Pancreas (tissue), 10 donors: ENCODE measurements at places on chromosomes 4 and X. TPM values are rescaled to one million over a fixed set of nuclear protein-coding genes. Genes with fewer than 3 reads are reported as not detected.

DNA sequence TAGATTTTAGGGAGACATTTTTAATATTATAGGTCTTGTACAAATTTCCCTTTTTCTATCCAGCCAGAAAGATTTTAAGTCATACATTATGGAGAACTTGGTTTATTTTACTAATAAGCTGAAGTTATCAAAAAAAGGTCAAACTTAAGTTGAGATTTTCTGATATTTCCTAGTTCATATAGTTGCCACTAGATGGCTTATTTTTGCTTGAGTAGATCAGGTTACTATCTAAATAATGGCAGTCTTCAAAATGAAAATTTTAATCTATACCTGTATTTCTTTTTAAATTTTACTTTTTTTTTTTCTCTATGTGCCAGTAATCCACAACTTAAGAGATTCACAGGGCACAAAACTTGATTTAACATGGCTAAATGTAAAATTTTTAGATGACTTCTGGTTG, 52.3 kb downstream of the USP9X start:
- no peak for DNase-seq
- H3K27me3 ChIP-seq: no peaks in the 10 kb centered on the region
- no peaks in the 10 kb centered on the region for H3K36me3 ChIP-seq
- no peak overlapping the region for H3K27ac ChIP-seq
- no peaks in the 10 kb centered on the region for H3K4me1 ChIP-seq
- H3K4me3 ChIP-seq: no peak overlapping the region

DNA sequence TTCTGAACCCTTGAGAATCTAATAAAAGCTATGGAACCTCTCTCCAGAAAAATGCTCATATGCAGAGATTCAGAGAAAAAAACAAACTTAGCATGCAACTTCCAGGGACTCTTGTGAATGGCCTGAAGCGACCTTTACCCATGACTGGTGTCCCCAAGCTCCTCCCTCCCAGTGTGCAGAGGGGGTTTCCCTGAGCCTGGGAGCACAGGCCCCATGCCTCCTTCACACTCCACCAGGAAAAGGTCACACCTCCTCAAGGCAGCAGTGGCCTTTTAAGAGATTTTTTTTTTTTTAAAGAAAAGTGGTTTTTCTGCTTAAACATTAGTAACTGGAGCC, 13.3 kb upstream of the UBA6 start:
- H3K27me3 ChIP-seq: no peaks in the 10 kb centered on the region
- H3K36me3 ChIP-seq: peaks cover 5% of the 10 kb centered on the region
- no peak overlapping the region for H3K4me3 ChIP-seq
- no peaks in the 10 kb centered on the region for H3K4me1 ChIP-seq
- no peak for DNase-seq

The HHIP gene
- 0.12 TPM for total RNA-seq

The COL4A5 gene
- 0.95 TPM for total RNA-seq

GRCh38 chr4:47213971-47214370, 182.6 kb downstream of the GABRB1 start:
- H3K4me1 ChIP-seq: no peaks in the 10 kb centered on the region
- DNase-seq: no peak
- H3K27ac ChIP-seq: no peak overlapping the region
- no peak overlapping the region for H3K4me3 ChIP-seq
- no peaks in the 10 kb centered on the region for H3K27me3 ChIP-seq

The ZNF732 gene
- total RNA-seq: 0.08 TPM

The MAGEC2 gene
- not detected for total RNA-seq
